Bronchial epithelial cell (primary cell): ENCODE measurements at places on chromosomes 16 and 17. TPM values are rescaled to one million over a fixed set of nuclear protein-coding genes. Genes with fewer than 3 reads are reported as not detected.

DNA sequence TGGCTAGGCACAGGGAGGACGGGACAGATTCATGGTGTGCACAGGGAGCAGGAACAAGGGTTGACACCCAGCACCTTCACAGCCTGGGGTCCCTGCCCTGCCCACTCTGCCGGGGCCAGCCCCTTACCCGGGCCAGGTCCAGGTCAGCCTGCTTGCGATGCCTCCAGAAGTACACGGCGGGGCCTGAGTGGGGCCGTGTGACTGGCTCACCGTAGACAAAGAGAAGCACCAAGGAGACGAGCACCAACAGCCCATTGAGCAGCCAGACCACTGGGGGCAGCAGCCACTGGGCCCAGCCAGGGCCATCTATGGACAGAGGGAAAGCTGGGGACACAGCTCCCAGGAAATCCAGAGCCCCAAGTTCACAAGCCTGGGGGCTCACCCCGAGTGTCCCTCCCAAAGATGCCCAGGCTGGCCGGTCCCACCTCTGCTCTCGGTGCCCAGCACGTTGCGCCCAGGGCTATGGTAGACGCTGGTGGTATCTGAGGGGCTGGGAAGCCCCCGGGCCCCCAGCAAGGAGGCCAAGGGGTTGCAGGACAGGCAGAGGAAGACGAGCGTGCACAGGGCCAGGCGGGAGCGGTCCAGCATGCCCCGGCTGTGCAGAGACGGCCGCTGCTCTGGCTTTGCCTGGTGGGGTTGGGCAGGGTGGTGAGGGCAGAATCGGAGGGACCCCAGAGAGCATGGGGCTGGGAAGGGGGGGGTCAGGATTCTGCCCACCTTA, 19.8 kb downstream of the SREBF1 start:
- DNase-seq, result no peak

ABAT gene
- 1.4 and 2.6 TPM in 2 replicates for total RNA-seq

DNA sequence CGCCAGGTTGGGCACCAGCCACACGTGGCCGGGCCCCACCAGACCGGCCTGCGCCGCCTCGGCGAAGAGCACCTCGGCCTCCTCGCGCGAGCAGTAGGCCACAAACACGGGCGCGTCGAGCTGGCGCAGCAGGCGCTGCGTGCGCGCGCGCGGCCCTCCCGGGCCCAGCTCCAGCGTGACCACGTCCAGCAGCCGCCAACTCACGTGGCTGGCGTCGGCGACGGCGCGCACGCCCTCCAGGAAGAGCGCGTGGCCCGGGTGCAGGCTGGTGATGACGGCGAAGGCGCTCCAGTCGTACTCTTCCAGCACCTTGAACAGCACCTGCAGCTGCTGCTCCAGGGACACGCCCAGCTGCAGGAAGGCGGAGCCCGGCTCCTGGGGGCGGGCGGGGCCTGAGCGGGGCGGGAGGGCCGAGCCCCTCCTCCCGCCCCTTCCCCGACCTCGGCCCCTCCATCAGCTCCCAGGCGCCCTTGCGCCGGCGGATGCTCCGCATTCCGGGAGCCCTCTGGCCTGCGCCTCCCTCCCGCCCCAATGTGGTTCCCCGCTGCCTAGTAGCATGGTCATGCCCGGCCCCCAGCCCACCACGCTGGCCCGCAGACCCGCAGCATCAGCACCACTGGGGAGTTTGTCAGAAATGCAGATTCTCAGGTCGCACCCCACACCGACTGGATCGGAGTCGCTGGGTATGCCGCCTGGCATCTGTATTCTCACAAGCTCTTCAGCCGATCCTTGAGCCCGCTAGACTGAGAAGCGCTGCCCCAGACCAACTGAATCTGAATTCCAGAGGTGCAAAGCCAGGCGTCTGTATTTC, 7.2 kb downstream of the GRIN2C start:
- DNase-seq, result peak; percentile 44

PMP22 gene
- total RNA-seq, result 0.13 and 2.6 TPM in 2 replicates

GRCh38 chr17:67605256-67605912, 112.4 kb upstream of the NOL11 start:
- DNase-seq, result no peak

SAMD14 gene
- under 0.01 and 0.26 TPM in 2 replicates for total RNA-seq

NAT9 gene
- total RNA-seq, result 35.8 and 64.5 TPM in 2 replicates

- no peak for DNase-seq
Observed at GRCh38 chr16:86377251-86378022, 132.9 kb upstream of the FOXF1 start.

DNA sequence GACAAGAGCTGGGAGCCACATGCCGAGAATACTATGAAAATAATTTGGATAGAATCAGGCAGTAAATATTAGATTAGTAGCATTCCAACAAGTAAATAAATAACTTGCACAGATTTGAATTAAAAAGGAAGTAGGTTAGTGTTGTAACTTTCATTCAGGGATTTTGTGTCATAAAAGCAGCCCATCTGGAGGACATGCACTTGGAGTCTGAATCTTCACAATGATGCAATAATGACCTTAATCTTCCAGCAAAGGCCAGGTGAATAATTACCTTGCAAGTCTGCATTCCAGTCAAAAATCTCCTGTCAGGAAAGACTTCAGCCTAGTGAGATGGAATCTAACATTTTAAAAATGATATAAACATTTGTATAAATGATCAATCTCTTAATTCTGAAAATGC, 518.1 kb downstream of the KCNJ2 start:
- peak; percentile 32 for DNase-seq

DNA sequence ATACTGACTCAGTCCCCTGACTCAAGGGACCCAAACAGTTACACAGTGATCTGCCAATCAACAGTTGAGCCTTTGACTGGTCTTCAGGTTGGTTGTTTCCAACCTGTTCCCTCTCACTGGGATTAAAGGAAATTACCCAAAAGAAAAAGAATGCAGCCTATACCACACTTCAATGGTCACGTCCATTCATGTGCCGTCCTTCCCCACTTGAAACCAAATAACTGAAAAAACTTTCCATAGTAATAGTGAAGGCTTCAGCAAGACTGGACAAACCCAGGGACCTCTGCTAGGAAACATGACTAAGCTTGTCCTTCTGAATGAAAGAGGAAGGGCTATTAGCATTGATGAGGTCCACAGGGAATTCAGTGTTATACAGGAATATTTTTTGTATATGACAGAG, 30.6 kb downstream of the MRPS23 start:
- DNase-seq, result peak; percentile 90

MRPL27 gene
- total RNA-seq, result 92.6 and 117 TPM in 2 replicates

DNA sequence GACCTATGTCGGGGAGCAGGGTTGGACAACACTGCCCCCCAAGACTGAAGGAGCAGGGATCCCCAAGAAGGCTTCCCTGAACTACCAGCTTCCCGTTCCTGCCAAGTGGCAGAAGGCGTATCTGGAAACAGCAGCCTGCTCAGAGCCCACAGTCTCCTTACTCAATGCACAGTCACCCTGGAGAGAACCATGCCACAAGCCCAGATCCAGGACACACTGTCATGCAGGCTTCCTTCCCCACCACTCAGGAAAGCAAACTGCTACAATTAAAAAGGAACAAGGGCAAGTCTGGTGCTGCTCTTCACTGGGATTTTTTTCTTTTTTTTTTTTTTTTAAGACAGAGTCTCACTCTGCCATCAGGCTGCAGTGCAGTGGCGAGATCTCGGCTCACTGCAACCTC, 8.2 kb downstream of the WDR45B start:
- DNase-seq, result no peak

GRCh38 chr17:68344701-68345136, 53.4 kb downstream of the ARSG start:
- DNase-seq, result no peak

DNA sequence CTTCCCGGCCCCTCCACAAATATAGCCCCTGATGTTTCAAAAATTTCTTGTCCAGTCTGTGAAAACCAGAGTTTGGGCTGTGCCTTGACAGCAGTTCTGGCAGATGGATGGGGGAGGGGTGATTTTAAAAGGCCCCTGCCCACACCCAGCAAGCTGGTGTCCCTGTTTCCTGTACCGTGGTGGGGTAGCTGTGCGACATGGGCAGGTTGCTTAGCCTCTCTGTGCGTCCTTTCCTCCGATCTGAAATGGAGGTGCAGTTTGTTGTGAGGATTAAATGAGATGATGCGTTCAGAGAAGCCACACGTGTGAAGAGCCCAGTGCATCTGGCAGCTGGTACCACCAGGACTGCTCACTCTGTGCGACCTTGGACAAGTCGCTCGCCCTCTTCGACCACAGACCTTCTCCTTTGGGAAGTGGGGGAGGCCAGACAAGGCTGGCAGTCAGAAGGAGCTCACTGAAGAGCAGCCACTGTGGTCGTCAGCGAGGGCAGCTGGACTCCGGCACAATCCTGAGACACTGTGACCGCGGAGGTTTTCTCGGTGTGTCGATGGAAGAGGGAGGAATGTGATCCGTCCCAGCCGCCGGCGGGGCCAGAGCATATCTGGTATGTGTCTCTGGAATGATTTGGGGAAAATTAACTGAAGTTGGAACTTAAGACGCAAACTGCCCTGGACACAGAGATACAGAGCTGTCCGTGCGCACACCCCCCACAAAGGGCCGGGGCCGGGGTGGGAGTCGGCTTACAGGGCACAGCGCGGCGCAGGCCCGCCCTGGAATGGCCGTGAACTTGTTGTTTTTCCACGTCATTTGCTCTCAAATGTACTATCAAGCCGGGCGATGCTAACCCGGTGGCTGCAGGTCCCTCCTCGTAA, 721 bp upstream of the WFIKKN2 start:
- no peak for DNase-seq

- DNase-seq, result peak; percentile 50
Observed at GRCh38 chr16:11783319-11784037, 13.6 kb downstream of the ZC3H7A start.

LGALS9B gene
- under 0.01 and 0.26 TPM in 2 replicates for total RNA-seq

- no peak for DNase-seq
Observed at GRCh38 chr17:64056269-64057005, 36.0 kb upstream of the ICAM2 start.

GRCh38 chr16:68843482-68844210, at the start of gene TANGO6:
Gene TANGO6, plus strand, starts transcription at chr16:68843531. Its CDS starts 87 bp downstream, at chr16:68843618.
- peak; percentile 55 for DNase-seq

DNA sequence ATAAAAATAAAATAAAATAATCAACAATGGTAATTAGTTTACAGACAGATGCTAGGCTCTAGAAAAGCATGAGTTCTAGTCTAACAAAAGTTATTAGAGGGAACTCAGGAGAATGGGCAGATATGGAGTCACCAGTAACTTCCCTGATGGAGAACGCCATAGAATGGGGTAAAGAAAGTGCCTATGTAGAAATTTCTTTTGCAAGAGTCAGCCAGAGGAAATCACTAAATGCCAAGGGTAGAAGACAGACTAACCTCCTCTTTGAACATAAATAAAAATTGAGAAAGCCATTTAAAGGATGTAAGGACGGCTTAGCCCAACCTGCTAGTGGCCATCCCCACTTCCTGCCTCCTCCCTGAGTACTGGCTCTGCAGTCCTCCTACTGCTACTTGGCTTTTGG, 141.6 kb downstream of the VPS53 start:
- DNase-seq, result no peak

DNA sequence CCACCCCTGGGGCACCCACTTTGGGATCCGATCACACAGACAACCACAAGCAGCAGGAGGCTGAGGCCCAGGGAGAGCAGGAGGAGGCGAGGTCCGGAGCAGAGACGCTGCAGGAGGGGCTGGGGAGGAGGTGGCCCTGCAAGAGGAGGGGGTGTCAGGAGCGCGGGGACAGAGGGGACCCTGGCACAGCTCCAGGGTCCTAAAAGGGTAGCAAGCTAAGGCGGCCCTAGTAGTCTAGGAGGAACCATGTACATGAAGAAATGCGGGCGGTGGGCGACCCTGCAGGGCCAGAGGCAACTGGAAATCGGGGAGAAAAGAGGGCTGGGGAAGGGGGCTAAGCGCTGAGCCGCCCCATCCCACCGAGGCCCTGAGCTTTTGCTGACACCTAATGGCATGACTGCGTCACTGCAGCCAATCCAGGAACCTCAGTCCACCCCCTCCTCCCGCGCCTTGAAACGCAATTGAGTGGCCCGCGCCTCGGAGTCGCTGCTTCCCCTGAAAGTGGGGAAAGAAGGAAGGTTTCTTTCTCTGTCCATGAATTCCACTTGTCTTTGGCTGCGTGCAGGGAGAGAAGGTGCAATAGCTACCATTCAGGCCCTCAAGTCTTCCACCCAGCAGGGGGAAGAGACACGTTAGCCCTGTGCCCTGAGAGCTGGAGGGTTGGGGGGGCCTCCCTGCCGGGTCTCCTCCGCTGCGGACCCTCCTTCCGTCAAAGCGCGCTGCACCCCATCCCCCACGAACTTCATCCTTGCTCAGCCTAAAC, 1.8 kb downstream of the ASGR1 start:
- DNase-seq, result peak; percentile 41

DNA sequence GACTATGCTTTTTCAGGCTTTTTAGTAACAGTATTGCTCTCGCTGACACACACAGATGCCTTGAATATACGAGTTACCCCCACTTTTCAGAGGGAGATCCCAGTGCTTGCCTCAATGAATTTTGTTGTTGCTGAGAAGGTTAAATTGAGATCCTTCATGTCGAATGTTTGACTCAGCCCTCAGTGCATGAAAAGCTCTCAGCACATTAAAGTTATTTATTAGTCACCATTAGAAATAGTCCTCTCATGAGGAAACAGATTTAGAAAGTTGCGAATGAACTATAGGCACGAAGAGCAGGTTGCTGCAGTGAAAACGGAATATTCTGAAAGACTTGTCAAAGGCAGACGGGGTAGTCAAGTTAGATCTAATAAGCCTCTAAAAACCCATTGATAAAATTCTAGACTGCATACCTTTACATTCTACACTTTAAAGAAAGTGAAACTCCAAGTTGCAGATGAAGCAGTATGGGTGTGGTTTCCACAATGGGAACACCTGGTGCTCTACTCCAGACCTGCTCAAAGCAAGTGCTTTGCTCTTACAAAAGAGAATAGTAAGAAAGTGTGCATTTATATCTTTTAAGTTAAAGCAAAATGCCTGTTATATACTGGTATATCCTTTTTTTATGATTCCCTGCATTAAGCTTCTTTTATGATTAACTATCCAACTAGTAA, 238.1 kb downstream of the MAF start:
- peak; percentile 37 for DNase-seq

NPIPA5 gene
- 0.38 and 0.79 TPM in 2 replicates for total RNA-seq

GRCh38 chr17:14321980-14322776, 21.3 kb downstream of the HS3ST3B1 start:
- DNase-seq, result no peak

GRCh38 chr16:89982318-89982717, 33.8 kb downstream of the DEF8 start:
- peak; percentile 79 for DNase-seq

WFDC1 gene
- not detected in 2 replicates for total RNA-seq

- DNase-seq, result no peak
Observed at GRCh38 chr17:72479113-72479512, 358.3 kb downstream of the SOX9 start.

- no peak for DNase-seq
Observed at GRCh38 chr17:67315865-67316264, 50.5 kb downstream of the PSMD12 start.

RSKR gene
- 6.6 and 11.8 TPM in 2 replicates for total RNA-seq
